ENCODE measurements at places on chromosomes 4 and X.

DNA sequence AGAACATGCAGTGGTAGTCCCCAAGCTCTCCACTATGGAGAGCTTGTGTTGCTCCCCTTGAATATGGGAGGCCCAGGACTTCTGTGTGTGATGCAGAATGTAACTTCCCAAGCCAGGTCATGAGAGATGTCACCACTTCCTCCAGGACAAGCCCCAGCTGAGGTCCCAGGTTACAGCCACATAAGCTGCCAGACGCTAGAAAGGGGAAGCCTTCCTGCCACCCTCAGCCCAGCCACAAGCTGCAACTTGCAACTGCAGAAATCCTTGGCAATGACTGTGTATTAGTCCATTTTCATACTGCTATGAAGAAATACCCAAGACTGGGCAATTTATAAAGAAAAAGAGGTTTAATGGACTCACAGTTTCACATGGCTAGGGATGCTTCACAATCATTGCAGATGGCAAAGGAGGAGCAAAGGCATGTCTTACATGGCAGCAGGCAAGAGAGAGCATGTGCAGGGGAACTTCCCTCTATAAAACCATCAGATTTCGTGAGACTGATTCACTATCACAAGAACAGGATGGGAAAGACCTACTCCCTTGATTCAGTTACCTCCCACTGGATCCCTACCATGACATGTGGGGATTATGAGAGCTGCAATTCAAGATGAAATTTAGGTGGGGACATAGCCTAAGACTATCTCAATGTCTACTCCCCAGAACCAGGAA lies 91.5 kb upstream of the DHX15 start:
- no peak for DNase-seq

- DNase-seq, result peak; percentile 18
Observed at GRCh38 chr4:120977435-120977997, 55.0 kb upstream of the PRDM5 start.

GRCh38 chrX:140526171-140526570 lies 21.3 kb upstream of the SOX3 start:
- DNase-seq, result no peak

- no peak for DNase-seq
Observed at GRCh38 chr4:125765941-125766340, 451.2 kb downstream of the FAT4 start.

DNA sequence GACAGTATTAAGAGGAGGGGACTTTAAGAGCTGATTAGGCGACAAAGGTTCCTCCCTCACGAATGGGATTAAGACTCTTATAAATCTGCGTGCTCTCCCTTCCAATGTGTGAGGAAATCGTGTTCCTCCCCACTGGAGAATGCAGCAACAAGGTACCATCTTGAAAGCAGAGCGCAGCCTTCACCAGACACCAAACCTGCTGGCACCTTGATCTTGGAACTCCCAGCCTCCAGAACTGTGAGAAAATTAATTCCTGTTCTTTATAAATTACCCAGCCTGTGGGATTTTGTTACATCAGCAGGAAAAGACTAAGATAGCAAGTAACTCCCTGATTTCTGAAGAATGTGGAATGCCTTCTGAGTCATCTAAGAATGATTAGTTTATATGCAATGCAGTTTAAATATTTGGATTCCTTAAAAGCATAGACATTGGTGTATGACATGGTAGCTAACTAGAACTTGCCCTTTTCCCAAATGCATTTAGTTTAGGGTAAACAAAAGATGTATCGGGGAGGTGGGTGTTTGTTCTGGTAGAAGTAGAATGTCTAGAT lies 86.1 kb downstream of the USP46 start:
- no peak for DNase-seq

GRCh38 chr4:180828455-180829018 lies 1414.7 kb upstream of the TENM3 start:
- peak; percentile 15 for DNase-seq

- no peak for DNase-seq
Observed at GRCh38 chrX:57380026-57380796, 93.7 kb downstream of the FAAH2 start.

DNA sequence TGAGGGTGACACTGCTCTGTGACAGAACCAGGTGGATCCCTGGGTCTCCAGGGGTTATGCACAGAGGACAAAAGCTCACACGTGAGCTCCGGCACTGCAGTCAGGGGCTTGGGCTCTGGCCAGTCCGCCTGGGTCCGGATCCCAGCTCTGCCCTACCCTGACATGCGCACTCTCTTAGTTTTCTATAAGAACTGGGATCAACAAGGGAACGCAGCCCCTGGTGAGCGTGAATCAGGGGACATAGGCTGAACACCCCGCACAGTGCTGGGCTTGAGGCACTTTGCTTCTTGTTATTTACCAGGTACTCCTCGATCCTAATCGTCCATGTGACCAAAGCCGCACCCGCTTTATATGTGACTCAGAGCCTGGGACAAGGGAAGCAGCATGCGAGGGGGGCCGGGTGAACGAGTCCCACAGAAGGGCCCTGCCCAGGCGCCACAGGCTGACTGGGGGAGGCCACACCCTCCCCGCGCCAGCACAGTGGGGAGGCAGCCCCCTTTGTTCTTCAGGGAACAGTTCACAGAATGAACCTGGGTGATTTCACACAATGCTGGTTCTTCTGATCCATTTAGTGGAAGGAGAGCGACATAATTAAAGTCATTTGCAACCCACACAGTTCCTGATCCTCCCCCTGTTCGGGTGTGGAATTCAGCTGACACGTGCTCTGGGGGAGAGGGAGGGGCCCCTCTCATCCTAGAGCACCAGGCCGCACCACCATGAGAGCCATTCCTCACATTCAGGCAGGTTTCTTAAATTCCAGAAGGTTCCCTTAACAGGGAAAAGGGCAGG lies 55.5 kb downstream of the WFS1 start:
- DNase-seq, result no peak

DNA sequence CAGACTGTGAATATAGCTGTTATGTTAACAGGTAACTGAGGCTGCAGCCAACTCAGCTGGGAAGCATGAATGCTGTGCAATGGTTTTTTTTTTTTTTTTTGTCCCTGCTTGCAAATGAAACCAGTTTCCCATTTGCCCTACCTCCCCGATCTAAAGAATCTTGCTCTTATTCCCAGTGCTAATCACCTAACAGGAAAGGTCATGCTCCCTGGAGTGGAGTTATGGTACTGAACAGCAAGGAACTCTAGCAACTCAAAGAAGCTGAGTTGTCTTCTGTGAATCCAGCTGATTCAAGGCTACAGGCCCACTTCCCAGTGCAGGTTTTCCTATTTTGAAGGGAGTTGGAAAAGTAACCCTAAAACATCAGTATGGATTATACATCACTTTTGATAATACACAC lies 52.1 kb downstream of the HTR2C start:
- no peak for DNase-seq

- no peak for DNase-seq
Observed at GRCh38 chr4:79947386-79947785, 125.6 kb downstream of the ANTXR2 start.

- DNase-seq, result no peak
Observed at GRCh38 chr4:180330521-180330920, 1912.7 kb upstream of the TENM3 start.

GRCh38 chrX:2703991-2704369 lies 12.9 kb downstream of the CD99 start:
- no peak for DNase-seq

DNA sequence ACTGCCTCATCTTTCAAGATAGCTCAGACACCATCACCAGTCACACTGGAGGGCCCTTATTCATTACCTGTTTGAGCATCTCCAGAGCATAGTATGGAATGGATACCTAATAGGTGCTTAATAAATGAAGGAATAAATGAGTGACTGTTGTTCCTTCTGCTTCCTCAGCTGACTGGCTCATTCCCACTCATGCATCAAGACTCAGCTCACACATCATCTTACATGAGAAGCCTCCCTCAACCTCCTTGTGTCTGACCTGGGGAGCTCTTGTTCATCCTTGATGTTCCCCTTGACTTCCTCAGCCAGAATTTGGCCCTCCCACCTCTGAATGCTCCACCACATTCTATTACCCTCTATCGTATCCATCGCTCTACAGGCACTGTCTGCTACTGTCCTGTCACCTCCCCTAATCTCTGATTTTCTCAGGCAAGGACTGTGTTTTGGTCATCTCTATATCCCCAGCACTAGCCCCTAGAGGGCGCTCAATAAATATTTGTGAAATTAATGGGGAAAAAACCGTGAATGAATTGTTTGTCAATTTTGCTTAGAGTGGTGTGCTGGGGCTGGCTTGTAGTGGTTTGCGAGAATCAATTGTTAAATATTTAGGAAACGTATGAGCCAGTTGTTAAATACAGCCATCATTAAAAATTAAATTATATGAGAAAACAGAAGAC lies 88.3 kb downstream of the NHSL2 start:
- peak; percentile 43 for DNase-seq

- DNase-seq, result no peak
Observed at GRCh38 chrX:112341598-112341997, 259.0 kb upstream of the TRPC5 start.

DNA sequence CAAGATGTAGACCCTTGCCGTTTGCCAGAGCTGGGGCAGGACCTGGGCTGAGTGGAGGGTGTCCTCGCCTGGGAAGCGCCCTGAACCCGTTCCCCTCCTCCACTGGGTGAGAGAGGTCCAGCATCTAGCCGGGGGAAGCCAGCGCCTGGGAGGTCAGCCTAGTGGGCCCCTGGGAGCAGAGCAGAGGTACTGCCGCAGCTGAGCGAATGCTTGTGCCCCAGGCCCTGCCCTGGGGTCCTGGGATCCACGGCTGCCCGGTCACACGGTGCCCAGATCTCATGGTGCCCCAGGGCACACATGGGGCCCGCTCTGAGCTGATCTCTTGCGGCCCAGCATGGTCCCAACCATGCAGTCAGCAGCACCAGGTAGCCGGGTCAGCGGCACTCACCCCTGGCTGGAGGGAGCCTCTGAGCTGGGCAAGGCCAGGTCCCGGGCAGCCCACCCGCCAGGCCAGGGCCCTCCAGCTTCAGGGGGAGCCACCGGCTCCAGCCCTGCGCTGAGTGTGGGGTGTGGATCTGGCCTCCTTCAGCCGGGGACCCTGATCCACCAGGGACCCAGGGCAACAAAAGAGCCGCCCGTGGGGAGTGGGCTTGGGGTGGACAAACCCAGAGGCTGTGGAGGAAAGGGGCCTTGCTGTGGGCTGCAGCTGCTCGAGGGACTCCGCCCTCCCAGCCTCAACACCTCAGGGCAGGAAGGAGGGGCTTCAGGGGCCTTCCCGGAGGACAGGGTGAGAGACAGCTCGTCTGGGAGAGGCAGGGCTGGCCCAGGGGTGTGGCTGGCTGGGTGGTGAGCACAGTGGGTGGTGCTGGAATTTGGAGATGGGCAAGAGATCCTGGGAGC lies 4.1 kb upstream of the CPLX1 start:
- no peak for DNase-seq

- DNase-seq, result no peak
Observed at GRCh38 chr4:134141728-134142127, 59.9 kb downstream of the PABPC4L start.

GRCh38 chr4:139896091-139896604 lies 230.5 kb downstream of the MGST2 start:
- DNase-seq, result no peak

DNA sequence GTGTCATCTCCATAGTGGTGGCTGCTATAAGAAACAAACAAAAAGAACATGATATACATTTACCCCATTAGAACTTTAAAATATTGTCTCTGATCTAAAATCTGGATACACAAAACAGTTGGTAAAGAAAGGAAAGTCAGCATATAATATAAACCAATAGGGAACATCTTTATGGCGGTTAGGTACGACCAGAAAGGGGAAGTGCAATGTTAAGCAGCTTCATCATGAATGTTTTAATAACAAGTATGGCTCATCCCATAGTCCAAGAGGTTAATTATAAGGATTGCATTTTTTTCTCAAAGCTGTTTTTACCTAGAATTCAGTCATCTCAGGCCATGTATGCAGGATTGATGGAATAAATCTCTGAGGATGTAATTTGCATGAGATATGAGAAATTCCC lies 1869.7 kb downstream of the PCDH7 start:
- no peak for DNase-seq

DNA sequence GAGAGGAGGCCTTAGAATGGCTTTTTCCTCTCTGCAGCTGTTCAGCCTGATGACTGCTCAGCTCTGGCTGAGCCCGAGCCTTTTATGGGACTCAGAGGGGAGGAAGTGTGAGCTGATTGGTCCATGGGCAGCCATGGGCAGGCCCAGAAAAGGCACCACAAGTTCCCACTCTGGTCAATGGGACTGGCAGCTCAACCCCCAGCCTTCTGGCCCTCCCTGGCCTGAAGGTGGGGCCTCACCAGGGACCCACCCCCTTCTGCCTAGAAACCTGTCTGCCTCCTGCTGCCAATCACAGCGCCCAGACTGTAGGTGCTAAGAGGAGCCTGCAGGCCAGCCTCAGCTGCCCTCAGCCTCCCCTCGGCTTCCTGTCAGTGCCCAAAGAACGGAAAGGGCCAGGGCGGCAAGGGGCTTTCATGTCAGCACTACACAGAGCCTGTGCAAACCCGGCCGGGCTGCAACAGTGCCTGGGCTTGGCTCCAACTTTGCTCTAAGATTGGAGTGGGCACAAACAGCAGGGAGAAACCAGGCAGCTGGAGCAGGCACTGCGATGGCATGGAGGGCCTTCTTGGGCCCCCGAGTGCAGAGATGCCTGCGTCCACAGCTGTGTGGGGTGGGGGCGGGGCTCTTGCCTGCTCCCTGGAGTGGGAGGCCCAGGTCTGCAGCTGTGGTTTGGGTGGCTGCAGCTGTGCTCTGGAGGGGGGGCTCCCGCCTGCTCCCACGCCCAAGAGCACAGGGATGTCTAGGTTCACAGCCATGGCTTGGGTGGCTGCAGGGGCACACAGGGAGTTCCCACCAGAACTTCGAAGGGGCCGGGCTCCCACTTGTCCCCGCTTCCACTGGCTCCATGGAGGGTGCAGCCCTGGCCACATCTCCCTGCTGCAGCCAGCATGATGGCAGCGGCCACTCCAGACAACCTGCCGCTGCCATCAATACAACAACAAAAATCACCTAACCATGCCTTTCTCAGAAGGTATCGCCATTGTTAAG lies 92.6 kb downstream of the NXF2 start:
- no peak for DNase-seq

DNA sequence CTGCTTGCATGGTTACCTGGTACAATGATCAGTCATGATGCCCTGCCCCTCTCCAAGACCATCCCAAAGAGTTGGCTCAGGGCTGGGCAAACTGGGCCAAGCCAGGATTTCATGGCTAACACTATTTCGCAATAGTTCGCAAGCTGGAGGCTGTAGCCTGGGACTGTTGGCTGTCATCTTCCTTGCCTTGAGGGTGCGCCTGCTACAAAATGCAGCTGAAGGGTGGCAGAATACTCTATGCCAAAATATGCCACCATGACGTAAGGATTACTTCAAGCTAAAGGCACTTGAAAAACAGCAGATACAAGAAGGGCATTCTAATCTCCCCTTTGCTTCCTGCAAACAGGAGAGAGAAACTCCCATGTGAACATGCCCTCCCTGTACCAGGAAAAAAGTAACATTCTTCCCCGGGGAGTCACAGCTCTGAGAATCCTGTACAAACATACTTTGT lies 21.0 kb downstream of the SAT1 start:
- peak; percentile 78 for DNase-seq
